ENCODE measurements at places on chromosomes 6 and 20.

- no peak for DNase-seq
Observed at GRCh38 chr6:157490611-157491269, 109.8 kb downstream of the ZDHHC14 start.

DNA sequence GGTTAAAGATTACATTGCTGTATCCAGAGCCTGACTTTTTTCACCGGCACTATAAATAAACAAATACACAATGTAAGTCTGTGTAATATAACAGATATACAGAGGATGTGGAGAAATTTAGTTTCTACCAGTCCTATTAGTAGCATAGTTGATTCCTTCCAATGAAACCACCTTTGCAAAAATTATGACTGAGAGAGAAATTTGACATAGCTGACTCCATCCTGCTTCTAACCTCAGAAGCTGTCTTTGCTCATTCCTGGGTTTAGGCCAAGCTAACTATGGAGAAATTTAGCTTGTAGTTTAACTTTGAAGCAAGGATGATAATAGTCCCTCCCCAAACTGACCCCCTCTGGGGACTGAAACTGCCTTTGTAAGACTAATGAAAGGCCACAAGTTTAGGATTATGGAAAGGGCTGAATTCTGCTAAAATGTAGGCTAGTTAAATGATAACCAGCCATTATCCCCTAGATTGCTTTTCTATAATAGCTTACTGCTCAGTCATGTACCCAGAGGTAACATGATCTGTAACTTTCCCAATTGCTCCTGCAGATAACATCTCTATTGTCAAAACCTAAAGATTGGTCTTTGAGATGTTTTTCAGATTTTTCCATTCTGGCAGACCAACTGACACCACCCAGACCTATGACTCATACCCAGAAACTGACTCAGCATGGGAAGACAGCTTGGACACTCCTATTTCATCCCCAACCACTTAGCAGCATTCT, 172.8 kb upstream of the ARG1 start:
- no peak for DNase-seq

DNA sequence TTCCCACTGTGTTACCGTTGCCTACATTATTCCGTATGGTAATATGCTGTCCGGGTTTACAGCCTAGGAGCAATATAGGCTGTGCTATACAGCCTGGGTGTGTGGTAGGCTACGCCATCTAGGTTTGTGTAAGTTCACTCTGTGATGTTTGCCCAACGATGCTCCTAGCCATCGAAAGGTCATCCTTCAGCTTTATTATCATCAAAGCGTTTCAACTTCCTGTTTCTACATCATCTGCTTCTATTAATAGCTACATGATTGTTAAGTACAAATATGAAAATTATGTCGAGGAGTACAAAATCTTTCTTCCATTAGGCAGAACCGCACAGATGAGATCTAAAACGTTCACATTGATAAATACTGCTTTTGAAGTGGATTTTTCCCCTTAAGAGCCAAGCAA, 69.9 kb downstream of the PPP1R14C start:
- no peak for DNase-seq

GRCh38 chr6:132058975-132059374, 107.8 kb upstream of the CCN2 start:
- no peak for DNase-seq

GRCh38 chr6:41578217-41579087, 32.3 kb downstream of the FOXP4 start:
- DNase-seq: no peak

DNA sequence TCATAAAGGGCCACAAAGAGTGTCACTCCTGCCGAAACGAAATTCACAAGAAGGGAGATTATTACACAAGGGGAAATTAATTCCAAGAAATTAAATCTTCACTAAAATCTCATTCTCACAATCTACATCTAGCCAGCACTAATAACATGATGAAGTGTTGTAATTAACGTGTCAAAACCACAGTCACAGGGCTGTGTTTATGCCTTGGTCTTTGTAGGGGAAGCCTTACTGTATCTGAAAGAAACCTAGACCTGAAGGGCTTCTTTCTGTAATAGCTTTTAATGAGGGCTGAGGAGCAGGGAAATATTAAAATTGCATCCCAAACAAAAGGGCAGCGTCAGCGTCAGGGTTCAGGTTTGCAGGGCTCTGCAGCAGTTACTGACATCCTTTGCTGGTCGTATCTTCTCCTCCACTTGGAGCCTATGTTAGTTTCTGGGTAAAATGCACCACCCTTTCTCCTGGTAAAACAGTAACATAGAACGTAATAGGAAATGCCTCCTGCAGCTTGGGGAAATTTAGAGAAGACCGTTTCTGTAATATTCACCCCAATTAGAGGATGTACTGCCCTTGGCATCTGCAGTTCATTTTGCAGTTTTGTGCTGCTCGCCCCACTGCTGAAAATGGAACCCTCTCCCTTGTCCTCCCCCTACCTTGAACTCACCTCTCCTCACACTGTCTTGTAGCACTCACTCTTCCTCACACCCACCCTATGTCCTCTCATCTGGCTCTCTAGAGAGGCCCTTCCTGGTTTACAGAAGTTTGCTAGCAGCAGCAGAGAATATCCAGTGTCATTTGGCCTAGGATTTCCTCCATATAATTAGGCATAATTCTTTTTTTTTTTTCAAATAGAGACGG, 109.0 kb upstream of the TRAF3IP2 start:
- DNase-seq: no peak

DNA sequence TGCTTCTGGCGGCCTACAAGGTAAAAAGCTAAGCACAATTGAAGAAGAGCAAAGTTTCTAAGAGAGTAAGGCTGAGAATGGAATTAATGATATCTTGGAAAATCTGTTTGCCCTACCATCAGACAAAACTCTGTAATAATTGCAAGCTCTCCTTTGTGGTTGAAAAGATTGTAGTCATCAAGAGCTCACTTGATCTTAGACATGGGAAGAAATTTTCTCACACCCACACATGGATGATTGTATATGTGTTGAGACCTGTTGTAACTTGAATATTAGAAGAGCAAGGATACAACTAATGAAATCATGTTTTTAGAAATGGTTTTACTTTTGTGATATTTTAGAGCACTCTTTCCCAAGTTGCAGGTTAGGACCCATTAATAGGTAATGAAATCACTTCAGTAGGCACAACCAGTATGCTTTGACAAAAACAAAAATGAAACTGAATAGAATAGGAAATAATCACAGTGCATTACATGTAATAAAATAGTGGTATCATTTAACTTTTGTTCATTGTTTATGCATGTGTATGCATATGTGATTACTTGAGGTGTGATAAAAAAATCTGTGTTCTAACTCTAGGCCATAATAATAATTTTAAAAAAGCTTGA, 14.0 kb downstream of the DCBLD1 start:
- DNase-seq: no peak

DNA sequence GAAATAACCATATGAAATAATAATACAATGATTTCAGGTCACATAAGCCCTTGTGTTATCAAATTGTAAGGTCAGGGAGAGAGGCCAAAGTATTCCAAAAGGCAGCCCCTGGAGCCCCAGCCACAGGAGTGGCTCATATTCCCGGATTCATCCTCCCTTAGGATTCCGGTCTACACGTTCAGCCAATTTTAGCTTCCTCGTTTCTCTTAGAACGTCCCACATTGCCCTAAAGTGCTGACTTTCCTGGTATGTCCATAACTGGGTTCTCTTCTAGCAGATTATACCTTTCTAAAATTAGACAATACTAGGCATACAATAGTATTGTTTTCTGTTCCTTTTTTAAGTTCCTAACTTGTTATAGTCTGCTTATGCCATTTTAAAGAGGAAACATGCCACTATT, 192.7 kb upstream of the NOX3 start:
- no peak for DNase-seq

- DNase-seq: no peak
Observed at GRCh38 chr6:55260181-55260580, 67.1 kb upstream of the GFRAL start.
